ENCODE measurements at places on chromosomes 3 and 15.

- peak; percentile 10 for DNase-seq
Observed at GRCh38 chr15:89335298-89336041, 846 bp upstream of the POLG start.

DNA sequence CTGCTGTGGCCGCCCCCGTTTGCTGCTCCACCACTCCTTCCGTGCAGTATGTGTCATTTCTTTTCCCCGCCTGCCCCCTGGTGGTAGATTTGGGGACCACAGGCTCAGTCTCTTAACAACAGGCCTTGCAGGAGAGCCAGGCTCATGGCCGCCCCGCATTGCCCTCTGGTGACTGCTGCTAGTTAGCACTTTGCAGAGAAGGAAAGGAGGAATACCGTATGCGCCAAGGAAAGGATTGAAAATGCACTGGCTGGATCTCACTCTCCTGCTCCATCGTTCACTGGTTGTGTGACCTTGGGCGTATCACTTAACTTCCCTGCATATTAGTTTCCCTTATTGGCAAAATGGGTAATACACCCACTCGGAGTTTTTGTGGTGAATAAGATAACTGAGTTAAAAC is 39.3 kb upstream of the PXYLP1 start:
- peak; percentile 87 for DNase-seq

- no peak for DNase-seq
Observed at GRCh38 chr3:25849641-25850385, 59.9 kb downstream of the OXSM start.

GRCh38 chr15:66565741-66566144 is at the start of gene LCTL:
TSS of gene LCTL (minus strand) at chr15:66565998. CDS start at chr15:66565365, 633 bp downstream.
- peak; percentile 58 for DNase-seq

DNA sequence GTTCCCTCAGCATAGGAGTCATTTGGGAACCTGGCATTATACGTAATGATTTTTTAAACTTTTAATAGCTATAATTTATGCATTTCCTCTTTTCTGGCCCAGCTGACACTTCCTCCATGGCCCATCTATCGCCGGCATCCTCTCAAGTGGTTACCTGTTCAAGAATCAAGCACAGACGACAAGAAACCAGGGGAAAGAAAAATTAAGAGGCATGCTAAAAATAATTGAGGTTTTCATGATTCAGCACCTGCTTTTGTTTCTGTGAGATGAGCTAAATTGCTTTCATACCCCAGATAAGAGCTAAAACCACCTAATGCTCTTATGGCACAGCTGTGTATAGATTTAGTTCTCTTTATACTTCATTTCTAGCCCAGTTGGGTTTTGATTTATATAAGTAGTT is 1.7 kb downstream of the SPCS1 start:
- DNase-seq = no peak

GRCh38 chr3:32597656-32598055 is 27.0 kb upstream of the DYNC1LI1 start:
- DNase-seq = no peak

DNA sequence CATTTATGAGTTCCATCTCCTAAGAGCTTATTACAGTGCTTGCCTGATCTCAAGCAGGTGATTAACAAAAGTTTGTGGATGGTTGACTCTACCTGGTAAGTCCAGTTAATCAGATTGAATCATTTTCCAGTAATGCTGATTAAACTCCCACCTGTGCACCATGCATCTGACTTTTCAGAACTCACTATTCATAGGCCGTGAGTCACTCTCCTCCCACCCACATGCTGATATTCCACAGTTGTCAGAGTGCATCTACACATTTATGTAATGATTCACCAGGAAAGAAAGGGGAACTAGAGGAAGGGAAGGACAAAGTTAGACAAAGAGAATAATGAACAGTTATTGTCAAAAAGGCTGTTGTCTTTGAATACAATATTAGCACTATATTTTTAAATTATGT is 106.2 kb upstream of the UBE3A start:
- no peak for DNase-seq

GRCh38 chr3:194843556-194843955 is 157.9 kb downstream of the FAM43A start:
- DNase-seq = no peak

DNA sequence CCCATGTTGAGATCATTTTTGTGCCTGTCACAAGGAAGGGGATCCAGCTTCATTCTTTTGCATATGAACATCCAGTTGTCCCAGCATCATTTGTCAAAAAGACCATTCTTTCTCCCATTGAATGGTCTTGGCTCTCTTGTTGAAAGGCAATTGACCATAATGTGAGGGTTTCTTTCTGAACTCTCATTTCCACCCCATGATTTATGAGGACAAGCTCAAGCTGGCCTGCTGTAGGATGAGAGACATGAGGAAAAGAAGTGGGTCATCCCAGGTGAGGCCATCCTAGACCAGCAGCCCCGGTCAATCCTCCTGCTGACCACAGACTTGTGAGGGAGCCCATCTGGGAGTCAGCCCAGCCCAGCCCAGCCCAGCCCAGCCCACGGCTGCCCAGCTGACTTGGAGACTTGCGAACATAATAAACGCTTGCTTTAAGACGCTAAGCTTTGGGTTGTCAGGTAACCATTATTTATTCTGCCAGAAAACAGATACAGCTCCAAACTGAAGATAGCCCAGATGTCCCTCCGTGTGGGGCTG is 69.0 kb downstream of the LINGO1 start:
- DNase-seq = no peak

DNA sequence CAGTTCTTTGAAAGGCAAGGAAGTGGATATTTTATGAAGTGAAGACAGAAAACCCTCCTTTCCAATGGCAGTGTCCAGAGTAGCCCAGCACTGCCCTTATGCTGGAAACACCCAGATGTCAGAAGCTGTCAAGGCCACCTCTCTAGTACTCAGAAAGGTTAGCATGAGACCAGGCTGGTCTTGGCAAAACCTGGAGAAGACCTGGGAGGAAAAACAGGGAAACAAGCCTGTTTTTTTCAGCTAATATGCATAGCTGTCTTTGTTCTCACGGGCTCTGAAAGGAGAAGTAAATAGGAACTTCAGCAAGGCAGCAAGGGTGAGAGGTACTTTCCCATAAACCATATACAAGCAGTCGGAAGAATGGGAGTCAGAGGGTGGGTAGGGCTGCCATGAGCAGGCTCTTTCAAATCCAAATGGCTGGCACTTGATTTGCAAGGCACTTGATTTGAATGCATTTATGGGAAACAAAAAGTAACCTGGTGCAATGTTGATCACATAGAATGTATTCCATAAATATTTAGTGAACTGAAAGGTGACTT is 55.8 kb downstream of the HEG1 start:
- DNase-seq = no peak

GRCh38 chr3:129506231-129506742 is 22.2 kb upstream of the RHO start:
- DNase-seq = no peak

GRCh38 chr3:73789825-73790444 is 165.2 kb upstream of the PDZRN3 start:
- no peak for DNase-seq

- DNase-seq = no peak
Observed at GRCh38 chr15:76776480-76776879, 128.7 kb downstream of the SCAPER start.

GRCh38 chr3:169792359-169792758 is 19.2 kb downstream of the MYNN start:
- no peak for DNase-seq

- DNase-seq = no peak
Observed at GRCh38 chr3:44001072-44001471, 240.6 kb upstream of the TOPAZ1 start.

DNA sequence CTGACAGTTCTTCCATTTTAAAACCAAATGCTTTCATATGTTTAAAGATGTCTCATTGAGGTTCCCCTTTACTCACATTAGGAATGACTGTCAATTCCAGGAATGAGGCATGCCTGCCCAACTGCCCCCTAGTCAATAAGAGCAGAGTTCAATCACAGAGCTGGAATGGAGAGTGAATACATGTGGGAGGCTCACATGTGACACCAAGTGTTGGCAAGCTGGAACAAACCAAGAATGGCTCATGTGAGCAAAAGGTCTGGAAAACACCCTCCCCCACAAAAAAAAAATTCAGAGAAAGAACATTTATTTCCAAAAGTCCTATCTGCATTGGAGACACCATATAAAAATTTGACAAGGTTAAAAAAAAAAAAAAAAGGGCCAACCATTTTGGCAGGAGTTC is 3.7 kb downstream of the PBRM1 start:
- peak; percentile 90 for DNase-seq

DNA sequence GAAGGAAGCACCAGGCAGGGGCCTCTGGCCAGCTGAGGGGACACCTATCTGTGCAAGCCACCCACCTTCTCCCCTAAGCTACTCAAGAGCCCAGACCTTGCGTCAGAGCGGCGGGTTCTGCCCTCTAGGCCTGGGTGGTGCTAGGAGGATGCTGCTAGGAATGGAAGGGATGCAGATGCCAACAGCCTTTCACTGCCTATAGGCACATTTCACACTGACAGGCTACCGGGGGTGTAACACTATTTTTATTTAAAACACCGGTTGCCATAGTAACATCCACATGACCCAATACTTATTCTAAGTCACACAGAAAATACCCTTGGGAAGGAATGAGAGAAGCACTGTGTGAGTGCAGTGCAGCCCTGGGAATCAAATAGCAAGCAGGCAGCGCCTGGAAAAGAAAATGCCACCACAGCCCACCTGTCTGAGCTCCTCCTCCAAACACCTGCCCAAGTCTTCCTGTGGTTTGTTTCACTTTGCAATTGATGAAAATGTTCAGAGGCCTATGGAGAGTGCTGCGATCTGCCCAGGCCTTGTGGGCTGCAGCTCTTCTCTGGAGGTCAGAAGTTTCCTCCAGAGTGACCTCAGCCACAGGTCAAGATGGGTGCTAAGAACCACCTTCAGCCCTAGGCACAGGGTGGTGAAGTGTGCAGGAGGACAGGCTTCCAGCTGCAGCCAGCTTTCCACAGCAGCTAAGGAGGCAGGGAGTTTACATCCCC is 113.5 kb upstream of the TOPAZ1 start:
- DNase-seq = no peak

- DNase-seq = no peak
Observed at GRCh38 chr3:129181819-129182218, 1.9 kb downstream of the CNBP start.

Measured in HepG2 (cell line).